ENCODE measurements at places on chromosomes 7 and 10.

- no peak for DNase-seq
Observed at GRCh38 chr7:84583331-84583730, 388.7 kb upstream of the SEMA3A start.

- DNase-seq: peak; percentile 100
Observed at GRCh38 chr7:101126651-101127459, at the start of gene SERPINE1. Gene SERPINE1 (plus strand): TSS chr7:101127104. CDS start chr7:101128394, 1,290 bp downstream.

- no peak for DNase-seq
Observed at GRCh38 chr7:103685646-103686045, 239.6 kb upstream of the SLC26A5 start.

DNA sequence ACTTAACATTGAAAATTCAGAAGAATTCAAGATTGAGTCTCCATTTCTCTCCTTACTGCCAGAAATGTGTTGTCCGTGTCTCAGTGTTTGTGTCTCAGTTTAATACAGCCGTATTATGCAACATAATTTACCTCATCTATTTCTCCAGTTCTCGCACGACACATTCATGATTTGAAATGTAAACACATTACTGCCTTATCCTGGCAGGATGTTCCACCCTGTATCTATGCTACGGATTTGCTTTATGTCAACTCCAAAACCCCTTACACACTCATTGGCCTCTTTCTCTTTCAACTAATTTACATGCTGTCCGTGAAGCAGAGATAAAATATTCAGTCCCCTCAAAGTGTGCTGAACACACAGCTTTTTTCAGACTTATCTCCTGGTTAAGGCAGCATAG, 653.7 kb upstream of the SEMA3D start:
- peak; percentile 31 for DNase-seq

DNA sequence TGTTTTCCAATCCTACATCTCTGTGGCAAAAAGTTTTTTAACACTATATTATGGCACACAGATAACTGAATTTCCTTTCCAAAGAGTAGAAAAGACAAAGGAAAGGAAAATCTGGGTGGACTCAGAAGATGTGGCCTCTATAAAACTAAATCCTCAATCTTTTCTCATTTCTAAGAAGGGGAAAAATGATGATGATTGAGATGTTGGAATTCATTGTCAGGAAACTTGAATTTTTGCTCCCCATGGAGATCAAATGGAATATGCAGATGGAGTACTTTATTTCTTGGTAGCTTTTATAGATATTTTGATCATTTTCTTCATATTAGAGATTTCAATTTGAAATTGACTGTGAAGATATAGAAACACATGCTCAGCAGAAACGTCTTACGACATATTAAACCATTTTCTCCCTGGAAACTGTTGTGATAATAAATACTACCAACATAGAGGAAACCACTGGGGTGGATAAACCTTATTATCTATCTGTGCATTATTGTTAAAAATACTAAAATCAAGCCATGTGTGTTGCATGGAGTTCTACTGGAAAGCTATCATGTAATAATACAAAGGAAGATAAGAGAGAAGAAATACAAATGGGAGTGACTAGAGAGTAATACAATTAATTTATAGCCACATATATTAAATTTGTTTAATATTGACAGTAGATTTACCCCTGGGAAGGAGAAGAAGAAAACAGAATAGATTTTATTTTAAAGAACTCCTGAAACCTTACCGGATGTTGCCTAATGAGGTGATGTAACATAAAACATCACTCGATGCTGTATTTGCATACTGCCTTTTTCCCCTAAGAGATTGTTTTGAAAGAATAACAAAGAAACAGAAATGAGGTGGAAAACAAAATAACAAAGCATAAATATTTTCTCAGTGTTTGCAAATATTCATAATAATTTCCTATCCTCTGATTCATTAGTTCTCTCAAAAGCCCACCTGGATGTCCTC, 931.2 kb upstream of the C7orf33 start:
- no peak for DNase-seq

DNA sequence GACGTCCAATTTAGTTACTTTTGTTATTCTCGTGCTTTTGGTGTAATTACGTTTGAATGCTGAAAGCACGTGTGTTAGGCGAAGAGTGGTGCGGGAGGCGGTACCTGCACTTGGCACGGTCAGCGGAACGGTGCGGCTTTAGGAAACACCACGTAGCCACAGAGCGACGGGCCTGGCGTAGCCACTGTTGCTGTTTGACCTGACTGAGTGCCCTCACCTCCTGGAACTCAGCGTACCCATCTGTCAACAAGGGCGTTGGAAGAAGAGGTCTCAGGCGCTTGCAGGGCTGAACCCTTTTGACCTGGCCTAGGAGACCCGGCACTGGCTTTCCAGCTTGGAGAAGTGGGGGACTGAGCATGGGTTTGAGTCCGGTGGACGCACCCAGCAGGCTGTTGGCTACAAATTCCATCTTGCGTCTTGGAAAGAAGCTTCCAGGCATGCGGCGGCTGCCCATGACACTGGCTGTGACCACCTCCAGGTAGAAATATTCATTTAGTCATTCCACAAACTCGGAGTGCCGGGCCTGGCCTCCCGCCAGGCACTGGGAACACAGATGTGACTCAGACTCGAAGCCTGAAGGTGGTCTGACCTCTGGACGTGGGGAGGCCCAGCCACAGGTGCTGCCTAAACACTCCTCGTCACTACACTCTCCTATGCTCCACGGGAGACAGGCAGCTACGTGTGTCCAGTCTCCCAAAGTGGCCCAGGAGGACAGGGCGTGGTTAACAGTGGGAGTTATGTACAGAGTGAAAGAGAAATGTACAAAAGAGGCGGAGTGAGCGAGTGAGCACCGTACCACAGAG, 22.2 kb downstream of the FAM20C start:
- DNase-seq: peak; percentile 66

DNA sequence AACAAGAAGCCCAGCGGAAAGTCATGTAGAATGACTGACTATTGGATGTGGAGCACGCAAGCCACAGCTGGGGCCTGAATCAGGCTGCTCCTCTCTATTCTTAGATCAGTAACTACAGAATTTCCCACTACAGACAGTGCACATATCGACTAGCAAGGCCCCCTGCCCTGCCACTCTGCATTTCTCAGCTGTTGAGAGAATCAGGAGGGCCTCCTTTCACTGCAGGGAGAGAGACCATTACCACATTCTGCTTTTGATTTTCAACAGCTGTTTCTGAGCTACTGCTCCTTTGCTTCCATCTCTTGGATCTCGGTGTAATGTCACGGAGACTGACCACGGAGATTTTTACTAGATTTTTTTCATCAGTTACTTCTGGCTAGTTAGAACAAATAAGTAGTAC, 73.8 kb downstream of the PON1 start:
- DNase-seq: no peak

GRCh38 chr10:84335516-84335915, 7.1 kb downstream of the CCSER2 start:
- DNase-seq: no peak

DNA sequence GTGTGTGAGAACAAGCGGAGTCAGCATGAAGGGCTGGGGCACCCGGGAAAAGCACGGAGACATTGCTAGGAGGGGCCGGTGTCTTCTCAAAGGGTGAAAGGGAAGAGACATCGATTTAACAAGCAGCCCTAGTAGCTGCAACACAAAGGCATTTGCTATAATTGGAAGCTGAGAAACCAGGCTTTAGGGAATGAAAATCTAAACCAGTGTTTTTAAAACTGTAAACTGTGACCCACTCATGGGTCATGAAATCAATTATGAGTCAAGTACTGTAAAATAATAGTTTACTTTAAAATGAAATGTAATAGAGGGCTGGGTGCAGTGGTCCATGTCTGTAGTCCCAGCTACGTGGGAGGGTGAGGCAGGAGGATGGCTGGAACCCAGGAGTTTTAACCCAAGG, 128.7 kb upstream of the RHEB start:
- DNase-seq: no peak

DNA sequence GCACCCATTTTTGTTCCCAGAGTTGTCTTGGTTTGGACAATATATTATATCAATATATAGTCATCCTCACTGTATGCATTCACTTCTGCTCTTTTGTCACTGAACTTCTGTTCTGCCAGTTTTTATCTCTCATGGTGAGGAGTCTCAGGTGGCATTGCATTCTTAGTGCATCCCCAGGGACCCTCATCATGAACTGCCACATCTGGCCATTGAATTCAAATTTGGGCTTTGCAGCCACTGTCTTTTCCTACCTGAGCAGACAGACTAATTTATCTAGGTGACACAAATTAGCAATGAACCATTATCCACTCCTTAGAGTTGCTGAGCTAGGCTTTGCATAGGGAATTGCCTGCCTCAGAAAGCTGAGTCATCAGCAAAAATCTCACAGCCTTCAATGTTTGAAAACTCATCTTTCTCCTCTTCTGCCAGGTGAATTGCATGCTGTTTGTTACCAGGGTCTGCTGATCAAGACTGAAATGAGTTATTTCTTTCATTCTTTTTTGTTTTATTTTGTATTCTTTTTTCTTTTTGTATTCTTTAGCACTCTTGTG, 316.8 kb upstream of the MTPN start:
- DNase-seq: no peak

- no peak for DNase-seq
Observed at GRCh38 chr7:150939466-150939865, 38.7 kb downstream of the KCNH2 start.

DNA sequence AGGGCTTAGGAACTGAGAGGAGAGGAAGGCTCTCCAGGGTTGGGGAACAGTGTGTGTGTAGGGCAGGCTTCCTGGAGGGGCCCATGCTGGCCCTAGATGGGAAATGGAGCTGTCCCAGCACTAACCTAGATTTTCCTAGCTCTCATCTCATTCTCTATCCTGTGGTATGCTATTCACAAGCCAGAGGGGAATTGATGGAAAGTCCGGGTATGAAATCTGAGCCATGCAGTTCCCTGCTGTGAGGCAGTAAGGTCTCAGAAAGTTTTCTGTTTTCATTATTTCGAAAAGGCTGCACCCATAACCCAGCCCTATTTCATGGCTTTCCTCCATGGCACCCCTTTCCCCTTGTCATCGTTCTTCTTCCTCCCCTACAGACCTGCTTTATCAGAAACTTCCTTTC, 220.3 kb downstream of the RPS24 start:
- DNase-seq: no peak

- DNase-seq: peak; percentile 42
Observed at GRCh38 chr7:43834463-43835251, 34.7 kb downstream of the MRPS24 start.

DNA sequence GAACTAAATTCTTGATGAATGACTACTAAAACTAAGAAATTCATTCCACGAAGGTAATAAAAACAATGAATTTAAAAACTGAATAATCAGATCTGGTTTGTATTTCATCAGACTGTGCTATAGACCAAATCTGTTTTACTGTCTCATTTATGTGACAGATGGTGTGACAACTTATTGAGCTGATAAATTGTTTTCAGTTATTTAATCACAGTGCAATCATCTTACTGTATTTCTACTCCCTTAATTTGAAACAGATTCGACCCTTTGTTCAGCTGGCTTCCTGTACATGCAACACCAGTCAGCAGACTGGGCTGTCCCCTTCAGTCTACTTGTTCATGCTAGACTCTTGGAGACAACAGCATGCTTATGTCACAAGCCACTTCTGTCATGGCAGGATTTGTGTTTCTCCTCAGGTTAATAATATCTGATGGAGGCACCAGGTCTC, 150.9 kb downstream of the MBL2 start:
- peak; percentile 12 for DNase-seq

- DNase-seq: no peak
Observed at GRCh38 chr10:2963889-2964631, 103.3 kb upstream of the PFKP start.

DNA sequence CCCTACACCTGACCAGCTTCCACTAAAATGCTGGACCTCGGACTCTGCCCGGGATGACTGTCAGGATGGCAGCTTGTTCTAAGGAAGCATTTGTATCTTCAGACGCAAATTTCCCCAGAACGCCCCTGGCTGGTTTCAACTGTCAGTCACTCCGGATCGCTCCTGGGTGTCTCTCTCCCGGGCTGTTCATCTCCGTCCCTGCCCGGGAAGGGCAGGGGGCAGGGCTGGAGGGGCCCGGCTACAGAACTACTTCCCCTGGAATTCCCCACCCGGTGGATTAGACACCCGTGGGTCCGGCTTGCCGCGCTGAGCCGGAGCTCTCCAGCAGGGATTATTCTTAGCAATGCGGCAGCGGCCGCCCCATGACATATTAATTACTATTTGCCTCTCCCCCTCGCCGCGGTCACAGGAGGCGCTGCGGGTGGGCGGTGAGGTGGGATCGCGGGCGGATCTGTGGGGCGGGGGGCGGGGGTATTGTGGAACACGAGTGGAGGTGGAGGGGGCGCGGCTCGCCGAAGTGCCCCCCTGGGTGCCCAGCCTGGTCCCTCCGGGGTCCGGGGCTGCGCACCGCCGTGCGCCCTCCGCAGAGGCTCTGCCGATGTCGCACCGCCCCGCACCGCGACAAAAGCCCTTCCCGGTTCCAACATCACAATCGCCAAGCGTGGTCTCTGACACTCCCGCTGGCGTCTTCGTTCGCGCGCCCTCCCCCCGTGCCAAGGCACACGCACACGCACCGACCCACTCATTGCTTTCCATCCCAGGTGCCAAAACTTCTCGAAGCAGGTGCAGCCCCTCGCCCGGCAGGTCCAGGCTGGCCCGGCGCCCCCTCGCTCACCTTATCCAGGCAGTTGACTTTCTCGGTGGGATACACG, 276.1 kb upstream of the NEBL start:
- peak; percentile 46 for DNase-seq

GRCh38 chr7:141349804-141350203, 201.4 kb upstream of the AGK start:
- DNase-seq: no peak

GRCh38 chr7:24025094-24025493, 258.9 kb upstream of the NPY start:
- DNase-seq: peak; percentile 7

DNA sequence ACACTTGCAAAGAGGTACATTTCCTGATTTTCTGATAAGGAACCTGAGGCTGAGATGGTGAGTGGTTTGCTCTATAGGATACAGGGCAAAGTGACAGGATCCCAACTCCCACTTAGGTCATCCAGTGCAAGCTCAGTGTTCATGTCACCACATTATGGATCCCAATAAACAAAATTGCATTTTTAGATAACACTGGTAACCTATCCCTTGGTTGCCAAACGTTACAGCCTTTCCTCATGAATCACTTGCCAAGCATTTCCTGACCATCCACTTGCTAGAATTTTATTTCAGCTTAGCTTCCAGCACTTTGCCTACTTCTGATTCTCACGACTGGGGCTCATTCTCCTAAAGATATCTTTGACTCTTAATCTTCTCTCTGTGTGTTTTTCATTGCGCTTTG, 131.4 kb upstream of the ODAD2 start:
- peak; percentile 80 for DNase-seq

DNA sequence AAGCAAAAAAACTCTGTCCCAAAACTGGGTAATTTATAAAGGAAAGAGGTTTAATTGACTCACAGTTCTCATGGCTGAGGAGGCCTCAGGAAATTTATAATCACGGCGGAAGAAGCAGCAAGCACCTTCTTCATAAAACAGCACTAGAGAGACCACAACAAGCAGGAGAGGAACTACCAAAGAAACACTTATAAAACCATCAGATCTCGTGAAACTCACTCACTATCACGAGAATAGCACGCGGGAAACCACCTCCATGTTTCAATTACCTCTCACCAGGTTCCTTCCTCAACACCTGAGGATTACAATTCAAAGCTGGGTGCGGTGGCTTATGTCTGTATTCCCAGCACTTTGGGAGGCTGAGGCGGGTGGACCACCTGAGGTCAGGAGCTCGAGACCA, 48.5 kb downstream of the PDIA4 start:
- no peak for DNase-seq

GRCh38 chr10:33334153-33334804, at the start of gene NRP1:
Gene NRP1 (minus strand): TSS chr10:33334667. CDS start chr10:33334382, 285 bp downstream.
- DNase-seq: no peak

Measured in iris pigment epithelial cell (primary cell).